ENCODE measurements at places on chromosomes 11 and 22.

- no peak for DNase-seq
These were observed 743 bp upstream of the CD3D start for GRCh38 chr11:118343248-118343647.

DNA sequence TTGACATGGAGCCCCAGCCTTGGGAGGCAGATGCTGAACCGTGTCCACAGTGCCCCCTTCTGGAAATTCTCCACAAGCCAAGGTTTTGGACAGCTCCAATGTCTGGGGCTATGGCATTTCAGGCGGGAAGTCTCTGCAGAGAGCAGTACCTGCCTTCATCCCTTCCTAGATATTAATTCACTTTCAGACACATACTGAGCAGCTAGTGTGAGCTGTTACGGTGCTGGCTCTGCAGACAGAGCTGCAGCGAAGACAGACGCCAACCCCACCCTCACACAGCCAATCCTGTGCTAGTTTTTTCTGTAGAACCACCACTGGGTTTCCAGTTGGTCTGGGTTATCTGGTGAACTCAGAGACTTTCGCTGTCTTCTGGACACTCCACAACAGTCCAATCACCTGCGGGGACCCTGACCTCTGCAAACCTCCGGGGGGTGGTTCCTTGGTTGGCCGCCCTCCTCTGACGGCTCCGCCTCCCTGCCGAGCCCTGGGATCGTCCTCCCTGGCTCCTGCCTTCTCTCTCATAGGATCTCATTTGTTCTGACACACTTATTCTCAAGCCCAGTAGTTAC lies 9.1 kb downstream of the LMF2 start:
- DNase-seq: no peak

DNA sequence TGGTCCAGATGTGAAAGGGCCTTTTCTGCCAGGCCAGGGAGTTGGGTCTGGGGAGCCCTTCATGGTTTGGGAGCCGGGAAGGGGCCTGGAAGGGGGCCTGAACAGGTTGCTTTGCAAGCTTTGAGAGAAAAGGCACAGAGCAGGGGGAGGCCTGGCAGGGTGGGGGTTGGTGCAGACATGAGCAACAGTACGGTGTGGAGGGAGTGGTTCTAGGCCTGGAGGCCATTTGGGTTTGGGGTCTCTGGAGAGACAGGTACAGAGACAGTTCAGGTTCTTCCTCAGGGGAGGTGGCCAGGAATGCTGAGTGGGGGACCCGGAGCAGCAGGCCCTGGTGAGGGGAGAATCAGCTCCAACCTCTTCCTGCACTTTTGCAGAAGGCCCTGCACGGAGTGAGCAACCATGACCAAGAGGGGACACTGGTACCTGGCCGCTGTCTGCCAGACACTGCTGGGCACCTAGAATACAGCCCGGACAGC lies 1.4 kb downstream of the KDELR3 start:
- DNase-seq: no peak

DNA sequence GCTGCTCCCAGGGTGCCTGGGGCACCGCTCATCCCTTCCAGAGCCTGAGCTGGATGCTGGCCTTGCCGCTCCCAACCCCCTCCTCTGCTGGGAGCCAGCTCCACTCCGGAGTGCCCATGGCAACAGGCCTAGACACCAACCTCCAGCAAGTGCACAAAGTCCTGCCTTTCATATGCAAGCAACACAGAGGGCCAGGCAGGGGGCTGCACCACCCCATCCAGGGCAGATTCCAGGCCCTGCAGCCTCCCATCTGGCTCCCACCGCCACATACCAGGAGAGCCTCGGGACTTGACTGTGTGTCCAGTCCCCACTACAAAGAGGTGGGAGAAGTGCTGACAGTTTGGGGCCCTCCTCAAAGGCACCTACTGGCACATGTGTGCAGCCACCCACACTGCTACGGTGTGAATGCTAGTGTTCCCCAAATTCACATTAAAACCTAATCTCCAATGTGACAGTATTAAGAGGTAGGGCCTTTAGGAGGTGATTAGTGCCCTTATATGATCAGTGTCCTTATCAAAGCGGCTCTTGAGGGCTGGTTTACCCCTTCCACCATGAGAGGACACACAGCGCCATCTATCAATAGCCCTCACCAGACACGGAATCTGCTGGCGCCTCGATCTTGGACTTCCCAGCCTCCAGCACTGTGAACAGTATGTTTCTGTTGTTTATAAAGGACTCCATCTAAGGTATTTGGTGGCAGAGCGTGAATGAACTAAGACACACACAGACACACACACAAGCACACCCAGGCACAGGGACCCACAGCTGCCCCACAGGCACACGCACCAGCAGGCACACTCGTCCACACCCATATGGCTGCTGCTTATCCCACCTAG lies 16.2 kb downstream of the ARVCF start:
- no peak for DNase-seq

DNA sequence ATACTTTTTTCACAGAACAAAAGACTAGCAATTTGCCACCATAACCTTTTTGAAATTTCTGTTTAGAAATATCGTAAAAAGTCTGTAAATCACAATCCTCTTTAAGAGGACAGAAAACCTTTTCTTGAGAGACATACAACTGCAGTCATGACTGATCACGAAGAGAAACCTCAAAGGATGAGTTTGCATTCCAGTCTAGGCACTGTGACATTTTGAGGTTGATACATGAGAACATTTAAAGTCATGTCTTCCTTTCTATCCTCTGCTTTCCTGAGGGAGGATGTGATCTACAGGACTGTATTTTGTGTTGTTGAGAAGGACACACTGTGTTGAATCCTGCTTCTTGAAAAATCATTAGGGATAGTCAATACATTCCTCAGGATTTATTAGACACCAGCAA lies 476.7 kb upstream of the CCDC179 start:
- DNase-seq: no peak

DNA sequence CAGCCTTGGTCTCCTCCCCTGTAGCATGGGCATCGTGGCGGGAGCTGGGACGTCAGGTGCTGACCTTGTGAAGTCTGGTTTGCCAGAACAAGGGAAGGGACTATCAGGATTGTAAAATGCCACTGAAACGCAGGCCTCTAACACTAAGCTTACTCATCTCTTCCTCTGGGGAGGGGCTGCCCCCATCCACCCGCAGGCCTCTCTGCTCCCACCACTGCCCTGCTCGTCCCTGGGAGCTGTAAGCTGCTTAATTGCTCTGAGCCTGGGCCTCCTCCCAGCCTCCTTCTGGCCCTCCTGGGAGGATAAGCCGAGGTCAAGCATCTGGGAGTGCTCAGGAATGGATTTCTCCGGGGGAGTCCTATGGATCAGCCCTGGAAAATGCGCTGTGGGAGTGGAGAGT lies 8.4 kb downstream of the SHISAL1 start:
- DNase-seq: peak; percentile 46

DNA sequence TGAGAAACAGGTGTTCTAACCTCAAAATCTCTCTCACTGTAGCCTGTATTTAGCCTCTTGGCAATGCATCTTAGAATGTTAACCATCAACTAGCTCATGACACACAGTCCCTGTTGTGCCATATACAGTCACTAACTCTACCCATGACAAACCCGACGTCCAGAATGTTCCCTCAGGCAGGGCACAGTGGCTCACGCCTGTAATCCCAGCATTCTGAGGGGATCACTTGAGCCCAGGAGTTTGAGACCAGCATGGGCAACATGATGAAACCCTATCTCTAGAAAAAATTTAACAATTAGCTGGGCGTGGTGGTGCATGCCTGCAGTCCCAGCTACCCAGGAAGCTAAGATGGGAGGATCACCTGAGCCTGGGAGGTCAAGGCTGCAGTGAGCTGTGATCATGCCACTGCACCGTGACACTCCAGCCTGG lies 18.2 kb upstream of the CCDC34 start:
- DNase-seq: no peak

- no peak for DNase-seq
These were observed 29.1 kb upstream of the PANX2 start for GRCh38 chr22:50141462-50141861.

- DNase-seq: no peak
These were observed 12.3 kb upstream of the MPEG1 start for GRCh38 chr11:59225017-59225416.

GRCh38 chr11:108616549-108616948 lies 23.0 kb upstream of the EXPH5 start:
- peak; percentile 85 for DNase-seq

DNA sequence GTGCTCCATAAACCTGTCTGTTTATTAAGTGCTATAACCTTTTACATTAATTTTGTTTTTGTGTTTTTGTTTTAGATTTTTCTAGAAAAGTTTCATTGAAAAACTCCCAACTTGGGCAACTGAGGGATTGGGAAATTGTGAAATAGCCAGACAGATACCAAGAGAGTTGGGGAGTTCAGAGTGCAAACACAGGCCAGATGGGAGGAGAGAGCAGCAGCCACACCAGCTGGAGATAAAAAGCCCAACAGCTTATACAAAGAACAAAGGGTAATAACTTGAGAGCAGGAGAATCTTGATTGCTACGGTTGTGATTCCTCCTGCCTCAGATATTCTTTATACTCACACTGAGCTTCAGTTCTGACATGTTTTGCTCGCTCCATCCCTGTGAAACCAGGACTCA lies 1642.2 kb downstream of the LRRC4C start:
- no peak for DNase-seq

DNA sequence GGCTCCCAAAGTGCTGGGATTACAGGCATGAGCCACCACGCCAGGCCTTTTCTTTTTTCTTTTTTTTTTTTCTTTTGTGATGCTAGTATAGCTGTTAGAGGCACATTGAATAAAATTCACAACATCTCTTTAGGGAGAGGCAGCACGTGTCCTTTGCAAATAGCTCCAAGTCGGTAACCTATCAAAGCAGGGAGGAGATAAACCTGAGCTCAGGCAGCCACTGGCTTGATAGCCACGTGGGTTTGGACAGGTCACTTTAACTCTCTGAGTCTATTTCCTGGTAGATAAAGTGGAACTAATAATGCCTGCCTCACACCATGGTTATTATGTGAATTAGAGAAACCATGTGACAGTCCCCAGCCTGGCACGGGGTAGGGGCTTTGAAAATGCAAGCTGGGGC lies 43.1 kb upstream of the ATXN10 start:
- no peak for DNase-seq

DNA sequence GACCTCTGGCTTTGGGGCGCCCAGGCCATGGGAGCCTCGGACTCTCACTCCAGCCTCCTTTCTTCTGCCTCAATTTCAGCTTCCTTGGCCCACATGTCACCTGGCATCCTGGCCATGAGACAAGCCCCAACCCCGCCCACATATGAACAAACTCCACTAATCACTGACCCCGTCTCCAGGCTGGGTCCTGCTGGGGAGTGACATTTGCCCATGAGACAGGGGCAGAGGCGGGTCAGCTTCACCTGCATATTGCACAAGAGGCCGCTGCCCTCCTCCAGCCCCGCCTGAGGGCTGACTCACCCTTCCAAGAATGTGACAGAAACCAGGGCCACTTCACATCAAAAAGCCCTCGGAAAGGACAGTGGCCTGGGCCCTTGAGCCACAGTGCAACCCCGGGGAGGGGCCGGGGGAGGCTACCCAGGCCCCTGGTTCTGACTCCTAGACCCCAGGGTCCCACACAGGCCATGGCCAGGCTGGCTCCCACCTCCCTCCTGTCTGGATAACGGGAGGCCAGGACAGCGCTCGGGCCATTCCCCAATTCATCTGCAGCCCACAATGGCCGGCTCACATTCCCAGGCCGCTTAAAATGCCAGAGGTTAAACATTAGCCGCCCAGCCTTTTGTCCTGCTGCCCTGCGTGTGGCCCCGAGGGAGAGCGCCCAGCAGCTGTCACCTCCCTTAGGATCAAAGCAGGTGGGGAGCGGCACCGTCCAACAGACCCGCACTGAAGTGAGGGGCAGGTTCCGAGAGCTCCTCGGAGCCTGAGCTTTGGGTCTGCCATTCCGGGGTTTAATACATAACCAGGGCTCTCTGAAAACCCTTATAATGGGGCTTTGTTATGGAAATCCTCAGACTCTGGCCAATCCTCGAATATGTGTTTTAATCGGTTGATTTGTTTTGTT lies 42.3 kb downstream of the TRMU start:
- no peak for DNase-seq

DNA sequence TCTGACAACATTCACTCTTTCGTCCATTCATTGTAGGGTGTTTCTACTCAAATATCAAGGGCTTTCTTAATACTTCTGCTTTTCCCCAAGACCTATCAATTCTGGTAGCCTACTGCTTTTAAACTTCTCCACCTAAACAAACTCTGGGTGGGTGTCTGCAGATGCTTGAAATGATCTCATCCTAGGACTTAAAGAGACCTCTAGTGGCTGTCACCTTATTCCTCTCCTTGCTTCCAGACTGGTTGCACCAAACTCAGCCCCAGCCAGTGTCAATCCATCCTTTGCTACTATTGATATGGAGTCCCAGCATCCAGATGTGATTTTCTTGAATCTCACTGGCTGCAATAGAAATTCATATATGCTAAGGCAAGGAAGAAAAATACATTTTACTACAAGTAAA lies 274.7 kb downstream of the NXPE2 start:
- DNase-seq: no peak

All from GM04503 (cell line).